ENCODE measurements at places on chromosomes 13 and 19.

DNA sequence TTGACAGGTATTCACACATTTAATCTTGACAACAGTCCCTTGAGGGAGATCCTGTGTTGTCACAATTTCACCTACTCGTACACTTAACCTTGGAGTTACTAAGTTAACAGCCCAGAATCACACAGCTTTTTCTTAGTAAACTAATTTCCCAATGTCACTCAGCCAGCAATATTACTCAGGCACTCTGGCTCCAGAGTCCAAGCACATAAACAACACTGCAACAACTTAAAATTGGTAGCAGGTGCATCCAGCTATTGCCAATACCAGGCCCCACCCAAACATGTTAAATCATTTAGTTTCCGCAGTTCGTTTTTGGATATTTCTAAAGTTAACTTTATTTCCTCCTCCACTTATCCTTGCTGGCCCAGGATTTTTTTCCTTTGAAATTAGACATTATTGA lies 32.7 kb downstream of the LIG4 start:
- DNase-seq, result no peak

DNA sequence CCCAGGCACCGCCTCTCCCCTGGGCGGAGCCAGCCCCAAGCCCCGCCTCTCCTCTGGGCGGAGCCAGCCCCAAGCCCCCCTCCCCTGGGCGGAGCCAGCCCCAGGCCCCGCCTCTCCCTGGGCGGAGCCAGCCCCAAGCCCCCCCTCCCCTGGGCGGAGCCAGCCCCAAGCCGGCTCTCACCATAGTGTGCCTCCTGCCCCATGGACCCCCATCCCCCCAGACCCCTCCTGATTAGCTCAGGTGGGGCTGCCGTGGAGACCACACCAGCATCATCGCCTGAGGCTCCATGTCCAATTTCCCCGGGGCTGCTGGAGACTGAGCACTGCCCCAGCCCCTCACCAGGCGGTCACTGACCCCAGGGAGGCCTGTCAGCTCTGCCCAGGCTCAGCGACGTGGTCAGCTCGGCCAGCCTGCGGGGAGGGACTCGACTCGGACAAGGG lies 4.2 kb upstream of the MADCAM1 start:
- no peak for DNase-seq

- no peak for DNase-seq
Measured at GRCh38 chr13:21538753-21539152, 65.2 kb downstream of the MICU2 start.

DNA sequence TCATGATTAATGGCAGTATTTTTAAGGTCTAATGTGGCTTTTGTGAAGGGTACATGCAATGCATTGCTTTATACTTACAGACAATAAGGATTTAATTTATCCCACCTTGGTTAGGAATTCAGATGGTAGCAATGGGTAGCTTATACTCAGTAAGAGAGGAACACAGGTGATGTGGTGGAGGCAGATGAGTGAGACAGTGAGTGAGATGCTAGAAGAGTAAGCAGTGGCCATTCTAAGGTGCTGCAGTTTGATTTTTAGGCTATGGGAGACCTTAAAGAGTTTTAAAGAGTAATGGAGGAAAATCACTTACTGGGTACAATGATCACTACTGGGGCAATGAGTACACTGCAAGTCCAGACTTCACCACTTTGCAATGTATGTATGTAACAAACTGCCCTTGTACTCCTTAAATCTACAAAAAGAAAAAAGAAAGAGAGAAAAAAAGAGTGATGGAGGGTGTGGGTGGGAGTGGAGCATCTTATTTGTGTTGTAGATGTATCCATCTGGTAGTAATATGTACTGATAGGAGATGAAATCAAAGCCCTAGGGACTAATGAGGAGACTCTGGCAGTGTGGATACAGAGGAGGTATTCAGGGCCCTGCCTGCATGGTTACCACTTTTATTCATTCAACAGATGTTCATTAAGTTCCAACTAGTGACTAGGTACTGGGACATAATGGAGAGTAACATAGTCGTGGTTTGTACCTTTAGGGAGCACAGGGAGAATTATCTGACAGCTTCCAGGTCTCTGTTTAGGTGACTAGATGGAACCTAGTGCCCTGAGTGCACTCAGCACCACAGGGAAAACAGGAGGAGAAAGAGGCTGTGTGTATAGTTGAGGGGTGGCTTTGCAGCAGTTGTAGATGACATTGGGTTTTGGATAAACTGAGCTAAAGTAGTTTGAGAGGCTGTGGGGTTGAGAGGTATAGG lies 99.0 kb downstream of the GPC6 start:
- no peak for DNase-seq

DNA sequence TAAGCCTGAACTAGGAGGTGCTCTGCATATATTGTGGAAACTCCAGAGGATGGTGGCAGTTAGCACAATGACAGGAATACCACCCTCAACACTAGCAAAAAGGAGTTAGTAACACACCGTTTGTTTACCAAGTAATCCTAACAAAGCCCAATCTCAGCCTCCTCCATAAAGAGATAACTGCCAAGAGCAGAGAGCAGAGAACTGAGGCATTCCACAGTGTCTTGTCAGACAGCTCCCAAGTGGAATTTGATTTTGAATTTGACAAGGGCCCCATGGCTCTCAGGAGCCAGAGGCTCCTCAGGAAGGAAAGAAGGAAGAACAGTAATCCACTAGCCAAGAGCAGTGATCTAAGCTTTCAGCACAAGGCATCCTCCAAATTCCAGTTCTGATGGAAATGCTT lies 298.6 kb downstream of the DCLK1 start:
- DNase-seq, result no peak

- DNase-seq, result no peak
Measured at GRCh38 chr13:73411067-73411809, 352.4 kb downstream of the KLF5 start.

- DNase-seq, result no peak
Measured at GRCh38 chr13:31930490-31930889, 101.1 kb upstream of the FRY start.

DNA sequence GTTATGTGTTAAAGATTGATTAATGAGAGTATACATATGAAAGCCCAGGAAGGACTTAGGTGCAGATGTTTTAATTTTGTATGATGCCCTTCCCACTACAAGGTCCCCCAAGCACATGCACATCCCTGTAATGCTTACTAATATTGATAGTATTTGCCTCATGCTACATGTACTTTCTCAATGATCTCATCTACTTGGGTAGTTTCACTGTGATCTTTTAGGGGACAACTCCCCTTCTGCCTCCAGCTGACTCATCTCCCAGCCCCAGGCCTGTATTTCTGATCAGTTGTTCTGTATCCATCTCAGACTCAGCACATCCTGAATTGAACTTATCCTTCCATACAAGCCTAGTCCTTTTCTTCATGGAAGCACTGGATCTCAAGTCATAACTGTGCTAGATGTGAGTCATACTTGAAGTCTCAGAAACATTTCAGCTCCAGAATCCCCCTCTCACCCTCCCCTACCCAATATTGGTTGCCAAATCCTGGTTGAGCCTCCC lies 49.4 kb upstream of the INTS6 start:
- DNase-seq, result no peak

GRCh38 chr13:106888148-106888547 lies 320.2 kb upstream of the ARGLU1 start:
- no peak for DNase-seq

DNA sequence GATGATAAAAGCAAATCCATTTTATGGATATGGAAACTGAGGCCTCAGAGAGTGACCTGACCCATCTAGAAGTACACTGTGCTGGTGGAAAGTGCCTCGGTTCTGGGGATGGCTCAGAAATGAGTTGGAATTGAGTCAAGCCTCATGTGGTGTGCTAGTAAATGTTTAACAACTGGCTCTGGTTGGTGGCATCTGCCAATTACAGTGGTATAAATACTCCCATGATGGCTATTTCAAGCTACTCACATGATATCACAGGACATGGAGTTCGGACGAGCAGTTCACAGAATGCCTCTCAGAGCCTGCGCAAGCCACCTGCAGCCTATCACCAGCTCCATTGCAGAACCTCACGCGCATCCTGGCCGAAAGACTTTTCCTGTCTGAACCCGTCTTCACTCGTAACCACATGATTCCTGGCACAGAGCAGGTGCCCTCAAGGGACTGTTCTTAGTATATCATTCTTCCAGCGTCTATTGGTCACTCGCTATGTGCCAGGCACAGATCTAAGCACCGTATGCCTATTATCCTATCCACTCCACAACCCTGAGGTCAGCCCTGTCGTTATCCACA lies 9.1 kb downstream of the TMEM150B start:
- DNase-seq, result no peak

DNA sequence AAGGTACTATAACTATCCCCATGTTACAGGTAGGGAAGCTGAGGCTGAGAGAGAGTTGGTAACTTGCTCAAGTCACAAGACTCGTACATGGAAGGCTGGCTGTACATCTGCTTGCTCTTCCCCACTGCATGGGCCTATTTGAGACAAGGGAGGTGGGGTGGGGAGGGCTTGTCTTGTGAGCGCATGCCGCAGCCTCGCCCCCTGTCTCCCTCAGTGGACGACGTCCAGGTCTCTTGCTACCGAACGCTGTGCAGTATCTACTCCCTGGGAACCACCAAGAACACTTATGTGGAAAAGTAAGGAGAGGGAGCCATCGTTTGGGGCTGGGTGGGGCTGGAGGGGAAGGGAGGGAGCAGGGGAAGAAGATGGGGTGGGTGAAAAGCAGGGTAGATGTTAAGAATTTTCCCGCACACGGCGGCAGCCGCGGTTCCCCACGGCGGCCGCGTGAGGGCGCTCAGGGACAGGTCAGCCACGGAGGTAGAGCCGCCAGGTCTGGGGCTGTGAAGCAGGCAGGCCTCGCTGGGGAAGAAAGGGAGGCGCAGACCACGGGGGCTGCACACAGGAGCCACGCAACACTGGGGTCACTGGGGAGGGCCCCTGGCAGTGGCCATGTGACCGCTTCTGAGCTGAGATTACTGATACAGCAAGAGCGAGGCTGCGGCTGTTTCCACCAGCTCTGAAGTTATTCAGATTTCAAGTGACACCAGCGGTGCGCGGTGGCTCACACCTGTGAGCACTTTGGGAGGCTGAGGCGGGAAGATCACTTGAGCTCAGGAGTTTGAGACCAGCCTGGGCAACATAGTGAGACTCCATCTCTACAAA lies 81.5 kb downstream of the RYR1 start:
- DNase-seq, result peak; percentile 82

- no peak for DNase-seq
Measured at GRCh38 chr19:40270362-40271089, 14.6 kb downstream of the AKT2 start.

DNA sequence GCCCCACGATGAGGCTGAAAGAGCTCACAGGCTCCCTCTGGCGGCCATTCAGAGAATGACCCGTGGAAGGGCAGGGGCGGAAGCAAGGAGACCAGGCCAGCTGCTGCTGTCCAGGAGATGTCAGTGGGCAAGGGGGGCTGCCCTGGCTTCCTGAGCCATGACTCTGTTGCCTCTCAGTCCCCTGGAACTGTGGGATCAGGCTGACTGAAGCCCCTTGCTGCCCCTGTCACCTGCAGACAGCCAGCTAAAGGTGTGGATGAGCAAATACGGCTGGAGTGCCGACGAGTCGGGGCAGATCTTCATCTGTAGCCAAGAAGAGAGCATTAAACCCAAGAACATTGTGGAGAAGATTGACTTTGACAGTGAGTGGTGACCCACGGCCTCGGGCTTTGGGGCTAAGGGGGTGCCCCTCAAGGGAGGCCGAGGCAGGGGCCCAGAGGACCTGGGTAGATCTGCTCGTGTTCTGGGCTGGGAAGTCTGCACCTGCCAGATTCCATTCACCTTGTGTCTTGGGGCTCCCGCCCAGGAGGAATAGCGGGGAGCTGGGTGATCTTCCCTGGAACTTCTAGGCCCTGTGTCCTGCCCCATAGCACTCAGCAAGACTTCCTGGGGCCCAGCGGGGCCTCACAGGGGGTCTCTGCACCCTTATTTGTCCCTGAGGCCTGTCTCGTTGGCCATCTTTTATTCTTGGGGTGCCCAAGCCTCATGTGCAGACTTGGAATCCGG lies 12.5 kb upstream of the ACTN4 start:
- peak; percentile 76 for DNase-seq

DNA sequence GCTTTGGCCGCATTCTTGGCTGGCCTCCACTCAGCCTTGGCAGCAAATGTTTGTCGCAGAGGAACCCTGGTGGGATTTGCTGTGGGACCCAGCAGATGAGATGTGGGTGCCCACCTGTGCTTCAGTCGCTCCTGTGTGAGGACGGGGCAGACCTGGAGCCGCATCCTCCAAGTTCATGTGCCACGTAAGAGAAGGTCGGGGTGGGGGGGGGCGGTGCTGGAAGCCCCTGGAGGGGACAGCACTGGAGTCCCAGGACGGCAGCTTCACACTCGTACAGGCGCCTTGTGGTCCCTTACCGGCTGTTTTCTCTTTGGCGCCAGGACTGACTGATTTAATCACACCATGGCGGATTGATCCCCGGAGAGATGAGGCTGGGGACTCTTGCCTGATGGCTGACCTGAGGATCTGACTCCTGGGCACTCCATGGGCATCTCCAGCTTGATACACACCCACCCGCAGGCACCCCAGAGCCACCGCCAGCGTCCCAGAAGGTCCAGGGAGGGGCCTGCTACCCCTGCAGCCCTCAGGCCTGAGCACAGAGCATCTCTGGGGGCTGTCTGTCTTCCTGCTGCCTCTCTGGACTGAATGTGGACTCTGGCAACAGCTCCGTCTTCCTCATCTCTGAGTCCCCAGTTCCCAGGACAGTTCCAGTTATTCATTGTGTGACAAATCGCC lies 10.0 kb upstream of the GRTP1 start:
- no peak for DNase-seq

- DNase-seq, result no peak
Measured at GRCh38 chr13:37029617-37030016, 29.0 kb downstream of the EXOSC8 start.

DNA sequence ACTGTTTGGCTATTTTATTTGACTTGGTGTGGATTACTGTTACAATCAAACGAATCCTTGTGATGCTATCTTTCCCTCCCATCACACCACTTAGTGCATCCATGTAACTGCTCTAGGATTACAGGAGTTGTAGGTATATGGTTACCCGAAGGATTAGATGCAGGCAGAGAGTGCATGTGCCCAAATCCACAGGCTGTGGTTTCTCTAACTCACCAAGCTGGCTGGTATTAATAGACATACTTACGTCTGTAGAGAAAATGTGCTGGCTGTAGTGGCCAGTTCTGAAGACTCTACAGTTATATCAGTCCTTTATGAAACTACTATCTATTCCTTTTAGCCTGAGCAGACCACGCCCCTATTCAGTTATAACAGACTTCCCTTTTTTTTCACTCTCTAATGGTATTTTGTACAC lies 1.1 kb upstream of the HMGB1 start:
- no peak for DNase-seq

Measured in CD4-positive, alpha-beta T cell treated with Interleukin-15 for 4 hours (primary cell).